ENCODE measurements at places on chromosomes 7 and 10.

- DNase-seq: no peak
Measured at GRCh38 chr7:50856806-50857205, 74.1 kb upstream of the GRB10 start.

- DNase-seq: no peak
Measured at GRCh38 chr7:3043544-3044371, at the start of gene CARD11. Gene CARD11 (minus strand): TSS chr7:3043867. CDS start chr7:2958506, 85,361 bp downstream.

GRCh38 chr10:123507298-123507697, 158.9 kb upstream of the GPR26 start:
- DNase-seq: no peak

DNA sequence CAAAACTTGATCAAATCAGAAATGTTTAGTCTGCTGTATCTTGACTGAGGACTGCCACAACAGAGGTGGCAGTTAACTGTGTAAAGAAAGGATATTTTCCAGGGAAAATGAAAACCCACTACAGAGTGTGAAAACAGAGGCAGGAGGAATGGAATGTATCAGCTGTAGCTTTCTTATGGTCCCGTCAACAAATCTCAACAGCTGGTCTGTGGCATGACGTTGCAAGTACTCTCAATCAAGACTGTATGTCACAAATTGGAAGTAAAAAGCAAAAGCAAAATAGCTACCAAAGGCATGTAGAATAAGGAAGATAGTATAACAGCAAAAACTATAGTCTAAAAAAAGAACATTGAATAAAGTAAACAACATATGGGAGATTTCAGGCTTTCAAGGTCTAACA, 123.5 kb downstream of the KMT2C start:
- no peak for DNase-seq

GRCh38 chr7:22447762-22448161, 52.2 kb downstream of the STEAP1B start:
- no peak for DNase-seq

DNA sequence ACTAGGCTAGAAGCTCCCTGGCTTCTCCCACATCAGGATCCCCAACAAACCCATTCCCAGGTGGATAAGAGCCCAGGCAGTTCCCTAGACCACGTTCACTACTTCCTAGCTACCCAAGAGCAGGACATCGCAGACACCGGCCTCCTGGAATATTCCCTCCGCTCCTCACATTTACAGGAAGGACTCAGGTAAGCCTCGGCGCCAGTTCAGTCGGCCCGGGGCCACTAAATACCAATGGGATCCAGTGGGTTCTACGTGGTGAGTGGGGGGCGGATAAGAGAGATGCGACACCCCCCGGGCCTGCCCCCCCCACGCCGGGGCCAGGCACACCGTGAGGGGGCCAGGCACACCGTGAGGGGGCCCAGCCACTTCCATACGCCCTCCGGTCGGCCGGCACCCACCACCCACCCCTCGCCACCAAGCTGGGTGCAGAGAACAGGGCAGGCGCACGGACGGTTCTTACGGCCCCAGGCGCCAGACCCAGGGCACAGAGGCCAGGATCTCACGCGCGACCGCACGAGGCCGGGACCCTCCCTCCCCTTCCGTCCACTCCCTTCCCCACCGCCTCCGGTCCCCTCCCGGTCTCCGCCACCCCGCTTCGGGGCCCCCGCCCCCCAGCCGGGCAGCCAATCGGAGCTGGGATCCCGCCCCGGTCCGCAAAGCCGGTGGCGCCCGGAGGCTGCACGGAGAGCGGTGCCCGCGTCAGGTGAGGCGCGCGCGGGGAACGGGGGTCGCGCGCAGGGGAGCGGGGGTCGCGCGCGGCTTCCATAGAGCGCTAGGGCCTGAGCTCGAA, at the start of gene BLVRA:
Gene BLVRA (plus strand): TSS at position 652 of the 793 bp plus-strand sequence. CDS start 12,479 bp downstream, outside the sequence.
- DNase-seq: peak; percentile 90

GRCh38 chr10:120671491-120671890, 179.7 kb upstream of the WDR11 start:
- DNase-seq: no peak

DNA sequence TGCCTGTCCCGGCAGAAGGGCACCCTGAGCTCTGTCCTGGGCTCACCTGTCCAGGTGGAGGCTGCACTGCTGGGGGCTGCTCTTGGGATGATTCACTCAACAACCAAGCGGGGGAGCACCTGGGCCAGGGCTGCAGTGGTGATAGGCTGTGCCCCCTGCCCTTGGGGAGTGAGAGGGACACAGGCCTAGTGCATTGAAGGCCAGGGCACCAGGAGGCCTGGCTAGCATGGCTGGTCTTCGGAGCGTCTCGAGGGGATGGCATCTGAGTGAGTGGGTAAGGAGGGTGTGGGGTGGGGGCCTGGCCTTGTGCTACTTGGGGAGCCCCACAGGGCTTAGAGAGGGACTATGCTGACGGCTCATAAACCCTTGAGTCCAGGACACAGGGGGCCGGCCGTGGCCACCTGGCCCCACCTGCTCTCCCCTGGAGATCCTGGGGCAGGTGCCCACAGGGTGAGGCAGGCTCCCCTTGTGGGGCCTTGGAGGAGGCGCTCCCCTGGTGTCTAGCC, 3.1 kb downstream of the PWWP2B start:
- DNase-seq: no peak

DNA sequence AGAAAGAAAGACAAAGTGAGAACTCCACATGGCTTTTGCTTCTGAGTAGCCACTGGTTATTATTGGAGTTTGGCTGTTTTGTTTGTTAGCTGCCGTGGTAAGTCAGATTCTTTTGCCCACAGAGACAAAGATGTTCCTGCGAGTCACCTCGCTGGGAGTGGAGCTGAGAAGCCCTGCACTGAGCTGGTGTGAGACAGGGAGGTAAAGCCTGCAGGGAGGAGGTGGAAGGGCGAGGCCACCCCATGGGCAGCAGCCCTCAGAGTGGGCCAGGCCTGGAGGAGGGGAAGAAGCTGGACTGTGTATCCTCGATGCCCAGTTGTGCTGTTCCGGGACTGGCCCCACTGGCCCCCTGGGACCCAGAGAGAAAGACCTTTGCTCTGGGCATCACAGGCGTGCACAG, 14.3 kb upstream of the NOM1 start:
- DNase-seq: no peak

GRCh38 chr7:20831956-20832355, 45.3 kb upstream of the SP8 start:
- no peak for DNase-seq

DNA sequence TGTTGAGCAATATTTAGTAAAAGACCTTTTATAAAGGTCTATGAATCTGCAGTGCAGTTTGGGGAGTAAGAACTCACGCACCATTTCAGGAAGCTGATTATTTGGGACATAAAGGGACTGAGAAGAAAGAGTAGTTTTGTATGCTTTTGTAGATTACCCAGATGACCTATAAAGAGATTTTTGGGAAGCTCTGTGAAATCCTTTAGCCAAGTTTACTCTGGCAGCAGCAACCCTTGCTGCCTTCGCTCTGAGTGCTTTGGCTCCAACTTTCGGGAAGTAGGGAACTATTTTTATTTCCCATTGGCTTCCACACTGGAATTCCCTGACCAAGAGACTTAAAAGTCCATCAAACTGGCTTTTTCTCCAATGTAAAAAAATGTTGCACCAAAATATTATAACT, 1110.1 kb upstream of the PHF14 start:
- DNase-seq: no peak

DNA sequence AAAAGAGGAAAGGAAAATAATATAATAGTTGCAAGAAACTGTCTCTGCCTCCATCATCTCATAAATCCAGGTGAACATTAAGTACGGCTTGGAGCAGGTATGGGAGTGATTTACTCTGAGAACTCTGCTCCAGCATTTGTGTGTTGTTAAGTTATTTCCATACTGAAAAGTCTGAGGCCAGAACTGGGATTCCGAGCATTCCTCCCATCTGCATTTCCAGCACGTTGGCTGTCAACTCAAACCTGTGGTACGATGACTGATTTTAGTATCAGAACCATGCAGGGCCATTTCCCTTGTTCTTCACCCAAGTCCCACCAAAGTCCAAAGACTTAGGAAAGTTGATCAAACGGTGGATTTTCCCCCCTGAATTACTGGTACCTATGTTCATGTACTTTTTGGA, 104.9 kb downstream of the CREB5 start:
- no peak for DNase-seq

GRCh38 chr7:25926451-25926850, 225.5 kb upstream of the NFE2L3 start:
- DNase-seq: no peak

GRCh38 chr7:2958416-2959102, 85.1 kb downstream of the CARD11 start:
- no peak for DNase-seq

- peak; percentile 22 for DNase-seq
Measured at GRCh38 chr7:75650681-75651080, 88.1 kb downstream of the HIP1 start.

- DNase-seq: no peak
Measured at GRCh38 chr7:77223261-77223660, 23.6 kb upstream of the FGL2 start.

GRCh38 chr7:112160771-112161150, 45.4 kb downstream of the DOCK4 start:
- no peak for DNase-seq

DNA sequence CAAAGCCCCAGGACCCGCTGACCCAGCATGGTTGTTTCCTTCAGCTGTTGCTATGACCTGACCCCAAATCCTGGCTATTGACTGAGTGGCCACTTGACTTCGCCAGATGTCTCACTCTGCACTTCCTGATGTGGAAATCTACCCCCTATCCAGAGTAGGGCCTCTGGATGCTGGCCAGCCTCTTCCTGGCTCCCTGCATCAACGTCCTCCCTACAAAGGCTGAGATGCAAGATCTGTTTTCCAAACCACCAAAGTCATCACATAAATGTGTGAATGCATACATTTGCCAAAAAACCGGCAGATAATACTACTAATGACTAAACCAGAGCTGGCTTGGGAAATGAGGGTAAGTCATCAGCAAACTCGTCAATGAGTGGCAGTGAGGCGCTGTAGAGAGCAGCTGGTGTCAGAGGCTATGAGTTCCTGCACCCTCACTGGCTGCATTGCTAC, 70.4 kb downstream of the PYROXD2 start:
- DNase-seq: peak; percentile 48

GRCh38 chr10:89073719-89074118, 83.1 kb downstream of the FAS start:
- no peak for DNase-seq

DNA sequence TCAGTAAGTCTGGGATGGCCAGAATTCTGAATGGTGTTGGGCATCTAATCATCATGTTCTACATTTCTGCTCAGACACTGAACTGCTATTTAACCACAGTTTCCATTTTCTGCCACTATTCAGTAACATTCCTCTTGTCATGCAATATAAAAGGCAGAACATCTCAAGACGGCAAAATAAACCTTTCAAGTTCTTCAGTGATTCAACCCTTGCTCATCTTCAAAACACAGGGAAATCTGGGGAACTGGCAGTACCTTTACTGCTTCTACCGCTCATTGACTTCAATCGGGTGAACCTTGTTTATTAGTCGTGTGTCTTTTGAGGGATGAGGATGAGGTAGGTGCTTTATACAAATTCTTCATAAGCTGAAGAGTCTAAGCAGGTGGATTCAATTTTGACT, 184.7 kb upstream of the ANK3 start:
- no peak for DNase-seq

DNA sequence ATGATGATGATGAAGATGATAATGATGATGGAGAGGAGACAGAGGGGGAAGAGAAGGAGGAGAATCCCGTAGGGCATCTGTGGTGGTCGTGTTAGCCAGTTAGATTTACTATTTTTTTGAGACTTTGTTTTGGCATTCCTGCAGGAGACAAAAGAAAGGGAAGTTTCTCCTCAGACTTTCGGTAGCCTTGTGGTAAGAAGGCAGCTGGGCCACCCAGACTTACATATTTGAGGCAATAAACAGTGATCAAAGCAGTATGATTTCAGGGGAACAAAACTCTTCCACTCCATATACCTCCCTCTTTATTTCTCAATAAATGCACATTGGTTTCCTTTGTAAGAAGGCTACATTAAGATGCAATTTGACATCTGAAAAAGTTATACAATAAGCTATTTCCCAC, 32.4 kb upstream of the BICC1 start:
- no peak for DNase-seq

DNA sequence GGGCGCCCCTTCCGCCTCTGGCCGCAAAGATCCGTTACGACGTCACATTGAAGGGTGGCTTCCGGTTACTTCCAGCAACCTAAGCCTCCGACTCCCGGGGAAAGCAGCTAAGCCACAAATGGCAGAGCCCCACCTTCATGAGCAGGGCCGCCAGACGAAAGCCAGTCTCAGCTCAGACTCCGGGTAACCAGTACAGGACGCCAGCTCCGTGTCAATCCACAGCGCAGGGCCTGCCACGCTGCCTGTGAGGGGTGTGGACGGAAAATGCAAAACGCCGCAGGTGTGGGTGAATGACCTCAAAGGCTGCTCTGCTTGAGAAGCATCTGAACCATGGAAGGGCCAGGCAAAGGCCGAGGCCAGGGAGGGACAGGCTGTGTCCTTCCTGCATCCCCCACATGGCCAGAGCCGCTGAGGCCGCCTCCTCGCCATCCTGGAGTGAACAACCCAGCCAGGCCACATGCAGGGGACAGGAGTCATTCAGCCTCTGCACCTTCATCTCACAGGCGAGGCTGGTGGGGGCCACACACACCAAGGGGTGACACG, 53.5 kb upstream of the PPP2R2D start:
- no peak for DNase-seq

DNA sequence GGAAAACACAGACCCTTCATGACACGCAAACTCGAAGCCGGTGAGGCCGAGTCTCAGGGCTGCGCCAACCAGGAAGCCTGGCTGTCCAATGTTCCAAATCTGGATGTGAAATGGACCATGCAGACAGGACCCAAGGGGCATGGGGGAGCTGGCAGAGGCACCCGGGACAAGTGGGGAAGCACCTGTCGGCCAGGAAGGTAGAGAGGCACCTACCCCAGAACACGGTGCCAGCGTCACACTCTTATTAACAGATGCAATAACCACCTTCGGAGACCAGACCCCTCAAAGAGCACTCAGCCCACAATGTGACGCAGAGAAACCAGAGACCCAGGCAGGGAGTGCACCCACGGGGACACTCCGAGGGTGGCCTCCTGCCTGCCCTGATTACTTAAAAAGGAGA, 88.3 kb upstream of the PDGFA start:
- no peak for DNase-seq

Data from suppressor macrophage treated with lipopolysaccharide for 4 hours (primary cell).